LoVo (cell line): ENCODE measurements at places on chromosomes 6 and 20.
A peak's percentile ranks its signal among the peaks of the same experiment; 100 is the strongest.

DNA sequence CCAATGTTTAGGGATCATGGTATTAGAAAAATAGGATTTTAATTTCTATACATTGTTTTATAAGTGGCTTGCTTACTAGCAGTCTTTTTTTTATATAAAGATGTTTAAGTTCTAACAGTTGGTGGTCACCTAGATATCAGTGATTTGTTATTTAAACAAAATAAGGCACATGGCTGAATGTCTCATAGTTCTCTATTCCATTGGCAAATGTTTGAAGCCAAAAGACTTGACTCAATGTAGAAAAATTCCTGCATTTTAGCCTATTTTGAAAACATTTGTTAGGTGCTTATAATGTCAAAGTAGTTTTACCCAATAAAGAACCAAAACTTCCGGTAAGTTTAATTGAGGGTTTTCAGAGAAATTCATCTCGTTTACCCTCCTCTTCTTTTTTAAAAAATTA is 26.8 kb downstream of the MAPK14 start:
- no peak for DNase-seq

GRCh38 chr6:63502156-63502555 is 70.1 kb upstream of the LOC128125822 start:
- peak; percentile 32 for DNase-seq

DNA sequence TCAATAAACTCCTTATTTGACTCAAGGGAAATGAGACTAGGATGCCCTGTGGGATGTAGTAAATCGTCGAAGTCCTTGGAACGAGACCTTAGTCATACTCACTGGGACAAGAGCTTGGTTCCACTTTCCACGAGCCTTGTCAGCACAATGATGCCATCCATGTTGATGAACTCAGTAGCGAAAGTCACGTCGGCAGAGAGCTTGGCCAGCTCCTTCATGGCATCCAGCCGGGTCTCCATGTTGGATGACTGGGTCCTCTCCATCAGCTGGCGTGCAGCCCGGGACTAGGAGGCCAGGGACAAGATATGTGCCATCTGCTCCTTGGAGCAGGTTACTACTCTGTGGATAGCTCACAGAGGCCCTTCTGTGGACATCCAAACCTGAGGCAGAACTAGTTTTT is 17.5 kb downstream of the ELMO2 start:
- DNase-seq: no peak

DNA sequence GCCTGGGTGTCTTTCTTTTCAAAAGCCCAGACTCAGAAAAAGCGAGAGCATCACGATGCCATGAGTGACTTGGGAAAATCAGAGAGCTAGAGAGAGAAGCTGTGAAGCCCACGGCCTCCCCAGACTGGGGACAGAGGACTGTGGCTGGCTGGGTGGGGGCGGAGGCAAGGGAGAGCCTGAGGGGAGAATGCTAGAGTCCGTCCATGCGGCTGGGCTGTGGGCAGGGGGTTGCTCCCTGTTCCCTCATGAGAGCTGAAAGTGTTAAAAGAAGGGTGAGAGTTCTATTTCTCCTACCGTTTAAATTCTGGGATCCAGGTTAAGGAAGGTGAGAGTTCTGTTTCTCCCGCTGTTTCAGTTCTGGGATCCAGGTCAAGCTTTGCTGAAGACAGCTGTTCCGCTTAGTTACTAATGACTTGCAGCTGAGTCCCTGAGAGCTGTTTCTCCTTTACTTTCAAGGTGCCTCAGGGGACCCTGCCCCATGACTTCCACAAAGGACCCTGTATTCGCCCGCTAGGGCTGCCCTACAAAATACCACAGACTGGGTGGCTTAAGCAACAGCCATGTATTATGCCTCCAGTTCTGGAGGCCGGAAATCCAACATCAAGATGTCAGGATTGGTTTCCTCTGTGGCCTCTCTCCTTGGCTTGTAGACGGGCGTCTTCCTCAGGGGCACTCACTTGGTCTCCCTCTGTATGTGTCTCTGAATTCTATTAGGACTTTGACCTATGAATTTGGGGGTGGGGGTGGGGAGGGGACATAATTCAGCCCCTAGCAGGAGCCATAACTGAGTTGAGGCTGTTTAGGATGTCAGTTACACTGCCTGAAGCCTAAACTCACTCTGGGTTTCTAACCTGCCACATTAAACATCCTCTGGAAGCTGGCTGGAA is 127.0 kb downstream of the PXDC1 start:
- DNase-seq: no peak

- DNase-seq: no peak
These were observed 63.2 kb downstream of the PDE10A start for GRCh38 chr6:165599596-165600487.

DNA sequence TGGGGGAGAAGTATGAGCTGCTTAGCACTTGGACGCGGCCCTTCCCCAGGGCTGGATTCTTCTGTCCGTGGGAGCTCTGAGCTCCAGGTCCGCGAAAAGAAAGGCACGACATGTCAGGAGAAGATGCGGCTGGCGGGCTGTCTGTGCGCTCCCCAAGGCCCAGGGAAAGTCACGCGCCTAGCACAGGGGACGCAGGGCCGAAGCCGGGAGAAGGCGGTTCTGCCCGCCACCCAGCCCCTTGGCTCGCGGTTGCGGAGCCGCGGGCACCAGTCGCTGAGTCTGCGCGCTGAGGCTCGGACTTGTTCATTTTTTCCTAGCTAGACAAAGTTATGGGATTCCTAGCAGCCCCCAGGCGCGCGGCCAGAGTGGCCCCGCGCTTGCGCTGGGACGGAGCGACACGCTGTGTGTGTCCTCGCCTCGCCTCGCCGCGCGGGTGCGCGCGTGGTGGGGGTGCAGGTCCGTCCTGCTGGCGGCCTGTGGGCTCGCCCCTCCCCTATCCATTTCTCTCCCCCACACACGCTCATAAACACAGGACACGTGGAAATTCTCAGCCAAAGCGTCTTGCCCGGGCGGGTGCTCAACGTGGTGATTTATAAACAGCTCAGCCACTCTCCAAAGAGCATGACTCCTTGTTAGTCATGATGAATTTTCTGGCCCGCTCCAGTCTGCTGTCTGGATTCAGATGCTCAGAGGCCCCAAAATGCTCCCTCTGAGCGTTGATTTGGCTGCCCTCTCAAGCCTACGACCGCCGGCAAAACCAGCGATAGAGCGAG is 1.9 kb upstream of the POU3F2 start:
- no peak for DNase-seq

GRCh38 chr20:57529160-57529585 is 4.2 kb upstream of the CTCFL start:
- DNase-seq: no peak

GRCh38 chr20:34069341-34070078 is 42.5 kb downstream of the EIF2S2 start:
- peak; percentile 64 for DNase-seq

DNA sequence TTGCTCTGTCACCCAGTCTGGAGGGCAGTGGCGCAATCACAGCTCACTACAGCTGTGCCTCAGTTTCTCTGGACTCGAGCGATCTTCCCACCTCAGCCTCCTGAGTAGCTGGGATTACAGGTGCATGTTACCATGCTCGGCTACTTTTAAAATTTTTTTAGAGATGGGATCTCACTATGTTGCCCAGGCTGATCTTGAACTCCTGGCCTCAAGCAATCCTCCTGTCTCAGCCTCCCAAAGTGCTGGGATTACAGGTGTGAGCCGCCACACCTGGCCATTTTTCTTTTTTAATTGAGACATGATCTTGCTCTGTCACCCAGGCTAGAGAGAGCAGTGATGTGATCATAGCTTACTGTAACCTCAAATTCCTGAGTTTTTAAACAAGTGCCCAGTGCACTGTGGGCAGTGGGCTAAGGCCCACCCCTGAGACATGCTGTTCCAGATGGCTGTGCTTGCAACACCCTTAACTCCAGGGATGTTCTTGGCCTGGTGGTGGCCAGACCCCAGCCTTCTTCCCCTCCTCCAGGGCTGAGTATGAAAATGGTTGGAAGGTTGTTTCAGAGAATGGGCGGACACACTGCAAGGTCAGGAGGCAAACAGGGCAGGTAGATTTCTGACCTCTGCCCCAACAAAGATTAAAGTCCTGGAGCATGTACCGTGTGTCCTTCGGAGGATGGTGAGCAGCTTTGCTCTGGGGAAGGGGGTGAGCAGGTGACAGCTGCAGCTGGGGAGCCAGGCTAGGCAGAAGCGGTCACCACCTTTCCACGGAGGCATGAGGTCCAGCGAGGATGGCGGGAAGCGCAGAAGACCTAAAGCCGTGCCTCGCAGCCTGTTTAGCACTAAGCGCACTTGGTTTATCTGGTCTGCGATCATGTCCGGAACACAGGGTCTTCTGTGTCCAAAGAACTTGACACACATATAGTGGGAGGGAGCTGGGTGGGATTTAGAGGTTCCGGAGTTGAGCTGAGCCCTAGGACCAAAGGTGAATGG is 1.4 kb upstream of the FAM83C start:
- DNase-seq: no peak

- DNase-seq: no peak
These were observed 219.8 kb downstream of the LY86 start for GRCh38 chr6:6808343-6808742.

DNA sequence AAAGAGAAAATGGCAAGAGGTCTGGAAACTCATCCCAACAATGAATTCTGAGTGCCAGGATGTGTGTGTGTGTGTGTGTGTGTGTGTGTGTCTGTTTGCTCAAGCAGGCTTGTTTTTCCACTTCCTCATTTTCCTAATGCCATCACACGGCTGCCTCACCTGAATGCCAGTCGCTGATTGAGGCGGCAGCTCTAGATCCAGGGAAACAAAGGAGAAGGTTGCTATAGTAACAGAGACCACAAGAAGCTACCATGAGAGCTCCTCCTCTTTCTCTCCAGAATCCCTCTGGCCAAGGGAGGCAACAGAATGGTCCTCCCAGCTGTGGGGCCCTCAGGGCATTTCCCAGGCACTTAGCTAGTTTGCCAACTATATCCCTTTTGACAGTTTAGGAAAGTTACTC is 241.1 kb upstream of the TSHZ2 start:
- DNase-seq: no peak

- DNase-seq: no peak
These were observed 770 bp downstream of the KIF3B start for GRCh38 chr20:32278199-32278643.
